ENCODE measurements at places on chromosomes 4 and X. TPM values are rescaled to one million over a fixed set of nuclear protein-coding genes. Genes with fewer than 3 reads are reported as not detected.

- H3K27me3 ChIP-seq = no peaks in the 10 kb centered on the region
- no peak for DNase-seq
- H3K27ac ChIP-seq = no peak overlapping the region
- no peaks in the 10 kb centered on the region for H3K4me1 ChIP-seq
Measured at GRCh38 chr4:95213366-95213765, 335.4 kb downstream of the UNC5C start.

- no peaks in the 10 kb centered on the region for H3K4me1 ChIP-seq
- no peaks in the 10 kb centered on the region for H3K36me3 ChIP-seq
- H3K4me3 ChIP-seq = no peak overlapping the region
- DNase-seq = no peak
- no peak overlapping the region for H3K27ac ChIP-seq
- no peaks in the 10 kb centered on the region for H3K27me3 ChIP-seq
Measured at GRCh38 chr4:62156205-62156604, 956.1 kb downstream of the ADGRL3 start.

- H3K36me3 ChIP-seq = no peaks in the 10 kb centered on the region
- H3K4me1 ChIP-seq = no peaks in the 10 kb centered on the region
- no peak overlapping the region for H3K4me3 ChIP-seq
Measured at GRCh38 chrX:98371994-98372393, 1488.3 kb downstream of the RPA4 start.

DNA sequence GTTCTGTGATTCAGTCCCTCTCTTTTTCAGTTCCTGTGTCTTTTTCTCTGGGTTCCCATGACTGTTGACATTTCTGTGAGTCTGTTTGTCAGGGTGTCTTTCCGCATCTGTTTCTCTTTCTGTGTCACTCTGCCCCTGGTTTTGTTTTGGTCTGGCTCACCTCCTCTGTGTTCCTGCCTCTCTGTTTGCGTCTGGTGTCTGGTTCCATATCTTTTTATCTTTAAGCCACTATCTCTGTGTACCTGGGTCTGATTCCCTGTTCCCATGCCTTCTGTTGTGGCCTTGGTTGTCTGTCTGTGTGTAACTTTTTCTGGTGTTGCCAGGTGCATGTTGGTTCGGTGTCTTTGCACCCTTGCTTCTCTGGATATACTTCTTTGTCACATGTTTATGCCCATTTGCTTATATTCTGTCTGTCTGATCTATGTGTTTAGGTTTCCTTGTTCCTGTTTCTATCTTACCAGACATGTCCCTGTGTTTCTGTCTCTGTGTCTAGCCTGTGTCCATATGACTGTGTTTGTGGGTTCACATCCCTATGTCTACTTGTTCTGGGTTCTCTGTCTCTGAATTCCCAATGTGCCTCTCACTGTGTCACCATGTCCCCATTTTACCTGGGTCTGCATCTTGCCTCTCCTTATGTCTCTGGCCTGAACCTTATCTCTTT is 50.2 kb downstream of the ITIH6 start:
- no peaks in the 10 kb centered on the region for H3K36me3 ChIP-seq
- H3K4me1 ChIP-seq = no peaks in the 10 kb centered on the region
- no peak overlapping the region for H3K4me3 ChIP-seq
- no peaks in the 10 kb centered on the region for H3K27me3 ChIP-seq
- no peak for DNase-seq
- no peak overlapping the region for H3K27ac ChIP-seq

DNA sequence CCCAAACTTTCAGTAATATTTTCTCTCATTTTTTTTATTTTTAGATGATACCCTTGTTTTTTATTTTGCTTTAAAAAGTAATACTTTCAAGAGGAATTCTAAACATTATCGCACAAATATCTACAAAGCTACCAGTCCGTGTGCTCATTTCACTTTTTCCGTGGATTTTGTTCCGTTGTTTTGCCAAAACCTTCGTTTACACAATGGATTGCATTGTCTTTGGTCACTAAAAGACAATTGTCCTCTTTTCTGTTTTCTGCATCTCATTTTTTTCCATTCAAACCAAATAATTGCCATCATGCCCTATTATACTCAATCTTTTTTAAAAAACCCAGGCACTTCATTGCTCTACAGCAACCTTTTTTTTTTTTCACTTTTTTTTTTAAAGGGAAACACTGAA is 214.9 kb downstream of the CXXC4 start:
- no peak overlapping the region for H3K27ac ChIP-seq
- no peak for DNase-seq
- H3K27me3 ChIP-seq = no peaks in the 10 kb centered on the region
- H3K4me3 ChIP-seq = no peak overlapping the region

GRCh38 chr4:40046311-40046980 is 10.2 kb upstream of the N4BP2 start:
- H3K36me3 ChIP-seq = no peaks in the 10 kb centered on the region
- no peak for DNase-seq
- H3K4me3 ChIP-seq = no peak overlapping the region
- H3K27me3 ChIP-seq = no peaks in the 10 kb centered on the region
- no peak overlapping the region for H3K27ac ChIP-seq

DNA sequence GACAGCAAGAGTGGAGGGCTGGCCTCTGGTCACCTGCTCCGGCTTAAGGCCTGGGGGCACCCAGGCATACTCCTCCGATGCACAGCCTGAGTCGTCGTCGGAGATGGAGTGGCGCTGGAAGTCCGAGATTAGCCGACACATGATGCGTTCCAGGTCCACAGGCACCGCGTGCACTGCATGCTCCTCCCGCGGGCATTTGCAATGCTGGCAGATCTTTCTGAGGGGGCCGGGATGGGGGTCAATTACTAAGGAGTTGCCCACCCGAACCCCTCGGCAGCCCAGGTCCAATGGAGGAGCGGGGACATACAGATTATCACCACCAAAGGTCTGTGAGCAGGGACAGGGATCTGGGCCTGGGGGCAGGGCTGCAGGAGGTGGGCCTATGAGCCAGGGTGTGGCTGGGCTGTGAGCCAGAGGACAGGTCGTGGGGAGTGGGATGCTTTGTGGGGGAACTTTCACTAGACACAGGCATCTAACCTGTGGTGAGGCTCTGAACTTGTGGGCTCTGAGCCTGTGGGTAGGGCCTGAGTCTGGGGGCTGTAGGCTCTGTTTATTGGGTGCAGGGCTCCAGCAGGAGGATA is 2.4 kb downstream of the PRICKLE3 start:
- H3K4me1 ChIP-seq = peaks cover 6% of the 10 kb centered on the region
- H3K4me3 ChIP-seq = peak overlapping the region; percentile 75
- DNase-seq = no peak

The PAGE2 gene
- not detected for total RNA-seq

- peaks cover 4% of the 10 kb centered on the region for H3K4me1 ChIP-seq
- no peak for DNase-seq
- no peak overlapping the region for H3K4me3 ChIP-seq
Measured at GRCh38 chr4:121679267-121679666, 17.5 kb downstream of the ANXA5 start.

GRCh38 chrX:420496-421223 is 34.0 kb upstream of the PPP2R3B start:
- H3K4me1 ChIP-seq = no peaks in the 10 kb centered on the region
- no peak overlapping the region for H3K27ac ChIP-seq
- DNase-seq = no peak
- H3K27me3 ChIP-seq = no peaks in the 10 kb centered on the region
- no peak overlapping the region for H3K4me3 ChIP-seq

DNA sequence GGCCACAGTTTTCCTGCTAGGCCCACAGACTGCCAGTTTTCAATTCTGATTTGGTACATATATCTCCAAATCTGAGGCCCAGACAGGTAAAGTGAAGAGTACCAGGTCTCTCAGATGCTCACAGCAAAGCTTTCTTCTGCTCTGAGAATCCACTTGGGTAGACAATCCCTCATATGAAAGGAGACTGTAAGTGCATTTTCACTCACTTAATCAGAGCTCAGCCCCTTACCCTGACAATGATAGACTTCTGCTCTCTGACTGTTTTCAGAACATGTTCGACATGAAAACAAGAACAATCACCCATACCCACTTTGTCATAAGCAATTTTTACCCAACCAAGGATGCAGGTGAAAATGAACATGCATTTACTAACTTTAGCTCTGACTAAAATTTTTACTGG is 7.1 kb downstream of the GPRIN3 start:
- no peaks in the 10 kb centered on the region for H3K4me1 ChIP-seq
- no peak for DNase-seq
- no peak overlapping the region for H3K27ac ChIP-seq
- no peaks in the 10 kb centered on the region for H3K27me3 ChIP-seq
- no peak overlapping the region for H3K4me3 ChIP-seq

The MAP7D2 gene
- 1.0 TPM for total RNA-seq

GRCh38 chr4:4727536-4727935 is 131.9 kb upstream of the MSX1 start:
- H3K27ac ChIP-seq = no peak overlapping the region
- no peak for DNase-seq
- no peaks in the 10 kb centered on the region for H3K36me3 ChIP-seq
- no peaks in the 10 kb centered on the region for H3K27me3 ChIP-seq
- H3K4me1 ChIP-seq = no peaks in the 10 kb centered on the region
- no peak overlapping the region for H3K4me3 ChIP-seq

DNA sequence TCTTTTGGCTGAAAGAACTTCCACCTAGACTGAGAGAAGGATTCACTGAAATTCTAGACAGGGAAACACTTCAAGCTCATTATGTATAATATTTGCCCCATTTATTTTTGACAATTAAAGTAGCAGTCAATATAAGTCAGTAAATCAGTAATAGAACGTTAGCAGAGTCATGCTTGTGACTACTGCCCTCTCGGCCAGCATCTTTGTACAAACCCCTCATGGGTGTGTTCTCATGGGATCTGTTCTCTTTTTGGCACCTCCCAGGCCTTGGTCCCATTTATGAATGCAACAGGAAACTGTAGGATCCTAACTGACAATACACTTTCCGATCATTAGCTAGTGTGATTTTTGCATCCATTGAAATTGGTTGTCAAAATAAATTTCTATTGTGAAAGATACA is 2.9 kb downstream of the MSL3 start:
- no peak overlapping the region for H3K27ac ChIP-seq
- no peak for DNase-seq
- H3K27me3 ChIP-seq = no peaks in the 10 kb centered on the region
- H3K4me3 ChIP-seq = no peak overlapping the region
- H3K36me3 ChIP-seq = no peaks in the 10 kb centered on the region
- H3K4me1 ChIP-seq = no peaks in the 10 kb centered on the region

The PDE6B gene
- total RNA-seq = 4.5 TPM

GRCh38 chrX:97065973-97066372 is 182.3 kb downstream of the RPA4 start:
- H3K4me1 ChIP-seq = no peaks in the 10 kb centered on the region
- DNase-seq = no peak
- H3K4me3 ChIP-seq = no peak overlapping the region
- no peaks in the 10 kb centered on the region for H3K27me3 ChIP-seq

- H3K27ac ChIP-seq = no peak overlapping the region
- H3K4me1 ChIP-seq = no peaks in the 10 kb centered on the region
- no peak overlapping the region for H3K4me3 ChIP-seq
- H3K27me3 ChIP-seq = no peaks in the 10 kb centered on the region
Measured at GRCh38 chr4:120009731-120010130, 56.9 kb downstream of the MAD2L1 start.

The APBB2 gene
- 64.0 TPM for total RNA-seq

- H3K4me3 ChIP-seq = no peak overlapping the region
- no peaks in the 10 kb centered on the region for H3K27me3 ChIP-seq
- DNase-seq = no peak
- no peaks in the 10 kb centered on the region for H3K36me3 ChIP-seq
Measured at GRCh38 chr4:106287353-106287969, 28.5 kb downstream of the TBCK start.

GRCh38 chr4:156948738-156949137 is 22.9 kb downstream of the PDGFC start:
- no peak for DNase-seq
- no peak overlapping the region for H3K27ac ChIP-seq
- H3K4me3 ChIP-seq = no peak overlapping the region
- H3K4me1 ChIP-seq = no peaks in the 10 kb centered on the region

DNA sequence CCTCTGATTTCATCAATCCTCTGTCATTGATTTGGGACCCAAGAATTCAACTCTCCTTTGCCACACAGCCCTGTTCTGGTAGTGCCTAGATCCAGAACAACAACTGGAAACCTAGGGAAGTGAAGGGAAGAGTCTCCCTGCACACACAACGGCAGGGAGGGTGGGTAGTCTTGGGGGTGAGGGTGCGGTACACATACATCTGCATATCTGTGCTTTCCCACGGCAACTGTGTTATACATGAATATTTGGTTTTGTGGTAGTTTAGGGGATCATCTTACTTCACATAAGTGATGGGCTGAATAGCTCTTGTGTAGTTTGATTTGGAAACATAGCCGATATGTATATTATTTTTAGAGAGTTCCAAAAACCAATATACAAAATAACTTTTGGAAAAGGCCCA is 3.3 kb upstream of the PRSS12 start:
- H3K27ac ChIP-seq = no peak overlapping the region
- peaks cover 7% of the 10 kb centered on the region for H3K4me1 ChIP-seq
- H3K36me3 ChIP-seq = no peaks in the 10 kb centered on the region

- H3K4me3 ChIP-seq = no peak overlapping the region
- no peaks in the 10 kb centered on the region for H3K27me3 ChIP-seq
- DNase-seq = no peak
- H3K36me3 ChIP-seq = no peaks in the 10 kb centered on the region
- no peak overlapping the region for H3K27ac ChIP-seq
- H3K4me1 ChIP-seq = peaks cover 4% of the 10 kb centered on the region
Measured at GRCh38 chrX:82748906-82749505, 759.1 kb upstream of the POU3F4 start.

DNA sequence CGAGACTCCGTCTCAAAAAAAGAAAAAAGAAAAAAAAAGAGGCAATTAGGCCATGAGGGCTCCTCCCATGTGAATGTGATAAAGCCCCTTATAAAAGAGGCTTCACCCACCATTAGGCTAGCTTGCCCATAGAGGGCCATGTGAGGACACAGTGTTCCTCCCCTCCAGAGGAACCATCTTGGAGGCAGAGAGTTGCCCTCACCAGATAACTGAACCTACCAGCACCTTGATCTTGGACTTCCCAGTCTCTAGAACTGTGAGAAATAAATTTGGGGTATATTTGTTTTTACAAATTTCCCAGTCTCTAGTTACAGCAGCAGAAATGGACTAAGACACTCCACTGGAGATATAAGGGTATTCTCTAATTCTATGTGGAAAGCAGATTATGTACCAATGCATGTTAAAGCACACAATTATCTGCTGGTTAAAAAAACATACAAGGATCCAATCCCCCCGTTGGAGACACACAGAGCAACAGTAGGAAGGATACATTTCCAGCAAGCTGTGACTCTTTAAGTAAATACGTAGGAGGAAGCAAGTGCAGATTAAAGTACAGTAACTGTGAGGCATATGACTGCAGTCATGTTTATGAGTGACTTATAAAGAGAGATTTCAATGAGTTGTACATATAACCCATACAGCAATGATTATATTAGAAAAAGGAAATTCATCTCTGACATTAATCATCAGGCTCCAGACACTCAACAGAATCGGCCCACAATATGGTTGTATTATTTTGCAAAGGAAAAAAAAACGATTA is 21.4 kb downstream of the SH3RF1 start:
- H3K27ac ChIP-seq = no peak overlapping the region
- no peaks in the 10 kb centered on the region for H3K36me3 ChIP-seq
- H3K4me3 ChIP-seq = no peak overlapping the region
- no peaks in the 10 kb centered on the region for H3K27me3 ChIP-seq
- DNase-seq = no peak
- H3K4me1 ChIP-seq = peaks cover 20% of the 10 kb centered on the region

- H3K4me3 ChIP-seq = no peak overlapping the region
- H3K27me3 ChIP-seq = no peaks in the 10 kb centered on the region
- H3K36me3 ChIP-seq = no peaks in the 10 kb centered on the region
- no peak overlapping the region for H3K27ac ChIP-seq
- H3K4me1 ChIP-seq = peaks cover 3% of the 10 kb centered on the region
Measured at GRCh38 chrX:124931241-124931640, 388.4 kb upstream of the TEX13C start.

All from H1 (cell line).